ENCODE measurements at places on chromosomes 6 and 20. TPM values are rescaled to one million over a fixed set of nuclear protein-coding genes. Genes with fewer than 3 reads are reported as not detected.

DNA sequence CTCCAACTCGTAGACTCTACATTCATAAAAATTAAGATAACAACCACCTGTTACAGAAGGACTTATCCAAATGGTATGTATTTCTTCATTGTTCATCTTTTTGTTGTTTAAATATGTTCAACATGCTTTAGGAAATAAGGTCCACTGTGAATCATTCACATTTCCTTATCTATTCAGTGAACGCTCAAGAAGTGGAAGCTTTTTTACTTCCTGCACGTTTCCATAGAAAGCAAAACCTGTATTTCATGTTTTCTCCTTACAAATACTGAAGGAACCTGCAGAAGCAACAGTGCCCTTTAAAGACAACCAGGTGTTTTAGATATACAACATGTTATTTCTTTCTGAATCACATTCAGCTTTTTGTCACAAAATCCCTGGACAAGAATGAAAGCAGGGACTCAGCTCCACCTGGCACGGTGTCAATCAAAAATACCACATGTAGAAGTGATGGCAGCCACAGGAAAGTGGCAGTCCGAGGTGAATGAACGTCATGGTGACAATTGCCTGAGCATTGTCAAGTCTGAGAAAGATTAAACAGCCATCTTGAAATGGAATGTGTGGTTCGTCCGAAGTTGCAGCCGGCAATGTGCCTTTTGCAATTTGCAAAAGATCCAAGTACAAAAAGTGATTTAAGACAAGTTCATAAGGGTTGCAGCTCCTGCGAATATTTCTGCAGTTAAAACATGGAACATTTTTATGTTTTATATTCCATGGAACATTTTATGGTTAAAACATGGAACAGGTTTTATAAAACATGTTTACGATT lies 66.7 kb upstream of the RIPOR2 start:
- no peak for DNase-seq

GRCh38 chr20:24578567-24579415 lies 109.4 kb downstream of the SYNDIG1 start:
- DNase-seq: no peak

GRCh38 chr6:101399616-101400162 lies 6.2 kb downstream of the GRIK2 start:
- no peak for DNase-seq

The VSTM2L gene
- 4.4 TPM for total RNA-seq

The PPP1R14C gene
- not detected for total RNA-seq

All from right lobe of liver (tissue), 6 donors.